ENCODE measurements at places on chromosomes 3 and 15.

- peak; percentile 51 for DNase-seq
These were observed 174.3 kb upstream of the ZBTB20 start for GRCh38 chr3:115321400-115321805.

GRCh38 chr3:41330465-41330864 lies 131.2 kb downstream of the CTNNB1 start:
- no peak for DNase-seq

DNA sequence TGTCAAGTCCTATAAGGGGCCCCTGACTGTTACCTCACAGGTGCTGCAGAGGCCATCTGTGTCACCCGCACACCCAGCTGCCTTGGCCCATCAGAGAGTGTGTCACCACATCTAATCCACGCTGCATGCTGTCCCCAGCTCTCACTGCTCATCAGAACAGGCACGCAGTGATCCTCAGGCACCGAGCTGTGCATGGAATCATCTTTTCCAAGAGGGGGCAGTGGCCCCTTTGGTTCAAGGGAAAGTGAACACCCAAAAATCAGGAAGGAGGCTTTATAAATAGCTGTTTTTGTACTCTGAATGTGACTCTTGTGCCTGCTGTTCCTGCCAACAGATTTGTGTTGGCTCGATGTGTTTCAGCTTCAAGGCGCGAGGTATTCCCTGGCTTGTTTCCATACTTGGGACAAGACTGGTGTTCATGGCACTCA lies 110.3 kb upstream of the ETV5 start:
- no peak for DNase-seq

DNA sequence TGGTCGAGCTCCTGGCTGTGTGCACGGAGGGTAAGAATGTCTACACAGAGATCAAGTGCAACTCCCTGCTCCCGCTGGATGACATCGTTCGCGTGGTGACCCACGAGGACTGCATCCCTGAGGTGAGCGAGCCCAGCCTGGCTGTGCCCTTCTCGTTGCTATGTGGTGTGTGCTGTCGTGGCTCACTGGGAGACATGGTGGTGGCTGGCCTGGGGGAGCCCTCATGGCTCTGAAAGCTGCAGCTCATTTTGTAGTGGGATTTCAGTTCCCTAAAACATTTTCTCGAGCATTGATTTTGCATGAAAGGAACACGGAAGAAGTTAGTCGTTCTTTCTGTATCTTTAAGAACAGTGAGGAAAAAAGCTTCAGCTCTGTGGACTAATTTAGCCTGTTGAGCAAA lies 200.5 kb downstream of the ITPR1 start:
- DNase-seq = no peak

GRCh38 chr3:30741889-30742288 lies 135.5 kb downstream of the TGFBR2 start:
- no peak for DNase-seq

DNA sequence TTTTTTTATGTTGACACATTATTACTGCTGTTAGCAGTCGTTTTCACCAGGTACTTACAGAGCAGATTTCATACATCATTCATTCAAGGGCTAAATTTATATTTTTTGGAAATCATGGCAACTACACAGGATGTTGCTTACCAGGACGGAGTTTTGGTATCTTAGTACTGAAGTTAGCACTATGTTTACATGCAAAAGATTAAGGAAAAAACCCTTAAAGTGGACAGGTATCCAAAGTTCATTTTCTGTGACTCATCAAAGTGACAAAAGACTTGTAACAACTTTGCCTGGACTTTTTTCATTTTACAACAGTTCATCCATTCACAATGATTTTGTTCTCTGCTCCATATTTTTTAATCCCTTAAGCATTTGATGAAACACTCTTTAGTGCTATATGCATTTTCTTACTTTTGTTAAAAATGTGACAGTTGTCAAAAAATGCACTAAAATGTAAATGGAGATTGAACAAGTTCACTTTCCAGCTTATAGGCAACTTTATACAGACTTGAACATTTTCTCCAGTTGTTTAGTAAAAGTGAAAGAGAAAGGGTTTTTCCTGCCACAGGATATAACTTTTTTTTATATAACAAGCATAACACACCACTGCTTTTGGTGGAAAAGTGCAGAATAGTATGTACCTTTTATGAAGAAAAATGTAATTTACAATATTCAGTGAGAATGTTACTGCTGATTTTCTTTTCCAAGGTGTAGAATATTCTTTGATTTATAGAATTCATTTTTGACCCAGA lies 104.1 kb downstream of the STT3B start:
- DNase-seq = peak; percentile 15

DNA sequence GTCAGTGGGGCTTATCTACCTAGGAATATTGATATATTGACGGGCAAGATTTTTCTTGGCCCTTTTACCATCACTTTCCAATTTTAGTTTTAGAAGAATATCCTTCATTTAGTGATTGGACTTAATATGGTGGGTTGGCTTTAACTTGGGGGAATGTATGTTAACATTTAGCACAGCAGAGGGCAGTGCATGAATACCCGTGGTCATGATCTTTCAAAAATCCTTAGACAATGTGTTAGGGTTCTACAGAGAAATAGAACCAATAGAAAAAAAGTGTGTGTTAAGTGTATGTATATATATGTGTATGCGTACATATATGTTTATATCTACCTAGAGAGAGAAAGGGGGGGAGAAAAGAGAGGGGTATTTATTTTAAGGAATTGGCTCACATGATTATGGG lies 36.9 kb downstream of the GPR171 start:
- DNase-seq = no peak

GRCh38 chr3:72439321-72440183 lies 408.7 kb downstream of the SHQ1 start:
- DNase-seq = no peak

- no peak for DNase-seq
These were observed 23.1 kb upstream of the CFAP161 start for GRCh38 chr15:81111018-81111417.

- no peak for DNase-seq
These were observed 338.5 kb upstream of the THBS1 start for GRCh38 chr15:39242345-39242744.

DNA sequence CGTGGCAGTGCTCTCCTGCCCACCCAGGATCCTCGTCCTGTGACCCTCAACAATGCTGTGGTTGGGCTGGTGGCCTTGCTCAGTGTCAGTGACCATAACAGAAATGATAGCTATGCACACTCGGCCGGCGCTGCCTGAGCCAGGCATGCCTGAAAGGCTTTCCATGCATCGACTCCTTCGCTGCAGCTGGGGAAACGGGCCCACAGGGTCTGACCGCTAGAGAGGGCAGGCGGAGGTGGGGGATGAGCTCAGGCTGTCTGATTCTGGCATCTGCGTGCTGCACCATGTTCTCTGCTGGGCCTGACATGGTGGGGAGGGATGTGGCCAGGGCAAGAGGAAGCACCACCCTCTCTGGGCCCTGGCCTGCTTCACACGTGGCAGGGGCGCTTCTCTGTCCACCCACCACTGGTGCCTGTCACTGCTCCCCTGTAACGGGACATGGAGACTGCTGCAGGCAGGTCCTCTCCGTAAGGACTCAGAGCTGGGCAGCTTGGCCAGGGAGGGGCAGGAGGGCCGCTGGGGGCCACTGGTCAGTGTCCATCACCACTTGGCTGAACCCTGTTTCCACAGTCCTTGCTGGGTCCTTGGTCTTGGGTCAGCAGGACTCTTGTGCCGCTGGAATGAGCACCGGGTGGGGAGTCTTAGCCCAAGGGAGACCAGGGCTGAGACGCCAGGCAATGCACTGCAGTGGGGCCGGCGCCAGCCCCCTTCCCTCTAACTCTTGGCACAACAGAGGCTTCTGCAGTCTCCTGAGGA lies 64.1 kb upstream of the RPL32 start:
- DNase-seq = no peak

GRCh38 chr15:51307325-51307724 lies 31.1 kb downstream of the CYP19A1 start:
- no peak for DNase-seq

DNA sequence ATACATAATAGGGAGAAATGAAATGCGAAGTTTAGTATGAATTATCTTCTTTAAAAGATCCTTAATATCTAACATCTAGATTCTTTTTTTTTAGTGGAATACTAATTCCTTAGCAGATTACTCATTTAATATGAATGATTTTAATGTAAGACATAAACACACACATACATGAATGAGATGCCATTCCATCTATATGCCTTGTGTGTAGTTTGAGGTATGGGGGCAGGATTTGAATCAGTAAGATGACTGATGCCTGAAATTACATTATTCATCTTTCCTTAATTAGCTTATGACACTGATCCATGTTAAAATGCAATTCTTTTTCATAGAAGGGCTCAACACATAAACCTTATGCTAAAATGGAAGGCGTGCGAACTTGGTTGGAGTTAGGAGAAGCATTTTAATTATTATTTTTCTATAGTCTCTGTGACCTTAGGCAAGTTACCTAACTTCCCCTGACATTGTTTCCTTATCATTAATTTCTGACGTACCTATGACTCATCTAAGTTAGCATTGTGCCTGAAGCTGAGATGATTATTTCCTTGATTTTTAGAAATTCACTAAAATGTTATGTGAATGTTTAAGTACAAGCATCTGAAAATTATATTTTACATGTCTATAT lies 10.8 kb upstream of the BNIP2 start:
- peak; percentile 22 for DNase-seq

- DNase-seq = no peak
These were observed 313.6 kb downstream of the FOXP1 start for GRCh38 chr3:71269906-71270305.

DNA sequence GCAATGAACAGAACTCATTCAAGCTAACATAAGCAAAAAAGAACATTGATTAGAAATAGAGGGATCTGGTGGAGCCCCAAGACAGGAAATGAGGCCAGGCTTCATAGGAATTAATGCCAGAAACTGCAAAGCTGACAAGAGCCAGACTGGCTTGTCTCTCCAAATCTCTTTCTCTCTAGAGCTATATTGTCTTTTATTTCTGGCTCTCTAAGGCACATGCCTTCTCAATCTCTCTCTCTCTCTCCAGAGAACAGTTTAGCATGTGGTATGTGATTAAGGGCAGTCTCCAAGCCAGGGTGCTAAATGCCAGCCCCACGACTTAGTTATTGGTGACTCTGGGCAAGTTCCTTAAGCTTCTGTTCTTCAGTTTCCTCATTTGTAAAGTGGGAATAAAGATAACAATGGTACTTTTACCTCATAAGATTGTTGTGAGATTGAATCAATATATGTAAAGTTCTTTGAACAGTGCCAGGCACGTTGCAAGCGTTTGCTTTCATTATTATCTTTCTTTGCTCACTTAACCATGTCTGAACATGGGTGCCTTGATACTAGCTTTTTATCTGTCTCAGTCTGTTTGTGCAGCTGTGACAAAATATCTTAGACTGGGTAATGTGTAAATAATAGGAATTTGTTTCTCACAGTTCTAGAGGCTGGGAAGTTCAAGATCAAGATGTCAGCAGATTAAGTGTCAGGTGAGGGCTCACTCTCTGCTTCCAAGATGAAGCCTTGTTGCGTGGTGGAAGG lies 123.2 kb downstream of the BDH1 start:
- DNase-seq = no peak

DNA sequence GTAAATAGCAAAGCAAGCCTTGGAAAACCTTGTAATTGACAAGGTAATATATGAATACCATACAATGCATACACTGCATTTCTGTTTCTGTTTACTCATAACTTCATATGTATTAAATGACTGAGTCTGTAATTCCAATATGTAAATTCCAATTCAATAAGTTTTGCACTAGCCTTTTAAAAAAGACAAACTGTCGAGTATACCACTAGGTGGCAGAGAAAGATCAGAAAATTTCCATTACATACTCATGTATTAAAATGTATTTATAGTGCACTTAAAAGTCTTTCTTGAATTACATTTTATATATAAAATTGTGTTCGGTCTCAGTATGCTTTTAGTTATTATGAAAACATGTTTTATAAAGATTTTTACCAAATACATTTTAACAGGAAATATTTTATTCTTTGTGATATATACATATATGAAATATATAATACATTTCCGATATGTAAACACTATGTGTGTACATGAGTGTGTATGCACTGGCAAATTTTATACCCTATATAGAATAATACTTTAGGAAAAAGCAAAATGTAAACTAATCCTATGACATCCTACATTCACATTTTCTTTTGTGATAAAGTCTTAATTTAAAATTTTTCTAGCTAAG lies 216.8 kb downstream of the VGLL3 start:
- peak; percentile 19 for DNase-seq

GRCh38 chr15:63603516-63603915 lies 6.3 kb downstream of the FBXL22 start:
- DNase-seq = no peak

DNA sequence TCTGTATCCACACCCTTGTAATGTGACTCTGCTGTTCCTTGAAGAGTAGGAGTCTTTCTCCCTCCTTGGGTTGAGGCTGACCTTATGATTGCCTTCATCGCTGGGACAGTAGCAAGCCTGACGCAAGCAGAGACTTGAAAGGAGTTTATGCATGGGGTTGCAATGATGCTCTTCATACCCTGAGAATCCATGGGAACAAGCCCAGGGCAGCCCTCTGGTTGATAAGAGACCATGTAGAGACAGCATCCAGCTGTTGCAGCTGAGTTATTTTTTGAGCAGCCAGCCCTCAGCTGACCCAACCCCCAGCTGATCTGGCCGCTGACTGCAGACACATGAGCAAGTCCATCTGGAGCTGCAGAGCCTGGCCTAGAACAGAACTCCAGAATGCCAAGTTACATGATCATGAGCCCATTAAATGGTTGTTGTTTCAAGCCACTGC lies 60.6 kb upstream of the ARNT2 start:
- DNase-seq = no peak

GRCh38 chr3:44913868-44914468 lies 39.6 kb downstream of the TGM4 start:
- DNase-seq = peak; percentile 78

DNA sequence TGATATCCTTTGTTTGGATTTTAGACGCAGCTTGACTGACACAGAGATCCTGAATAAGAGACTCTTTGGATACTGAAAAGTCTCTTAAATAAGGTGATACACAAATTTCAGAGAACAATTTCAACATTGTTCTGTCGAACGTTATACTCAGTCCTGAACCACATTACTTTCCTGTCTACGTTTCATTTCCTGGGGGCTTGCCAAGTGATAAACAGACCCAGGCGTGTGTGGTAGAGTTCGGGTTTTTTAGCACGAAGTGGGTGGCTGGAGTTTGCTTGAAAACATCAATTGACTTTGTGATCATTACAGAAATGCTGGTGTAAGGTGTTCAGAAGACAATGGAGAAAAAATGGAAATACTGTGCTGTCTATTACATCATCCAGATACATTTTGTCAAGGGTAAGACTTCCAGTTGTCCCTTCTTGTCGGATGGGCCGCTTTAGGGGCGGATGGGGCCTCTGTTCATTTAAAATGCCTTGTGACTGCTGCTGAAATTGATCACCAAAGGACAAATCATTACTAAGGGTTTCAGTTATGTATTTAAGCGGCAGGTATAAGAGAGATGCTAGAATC lies at the start of gene CD96:
TSS of gene CD96 (plus strand) at position 287 of the 573 bp plus-strand sequence. CDS start at position 339, 52 bp downstream.
- DNase-seq = no peak

- DNase-seq = no peak
These were observed 182.7 kb downstream of the CNTN6 start for GRCh38 chr3:1275495-1275894.

Data from dermis microvascular lymphatic vessel endothelial cell (primary cell).